ENCODE measurements at places on chromosomes 6 and 20.

DNA sequence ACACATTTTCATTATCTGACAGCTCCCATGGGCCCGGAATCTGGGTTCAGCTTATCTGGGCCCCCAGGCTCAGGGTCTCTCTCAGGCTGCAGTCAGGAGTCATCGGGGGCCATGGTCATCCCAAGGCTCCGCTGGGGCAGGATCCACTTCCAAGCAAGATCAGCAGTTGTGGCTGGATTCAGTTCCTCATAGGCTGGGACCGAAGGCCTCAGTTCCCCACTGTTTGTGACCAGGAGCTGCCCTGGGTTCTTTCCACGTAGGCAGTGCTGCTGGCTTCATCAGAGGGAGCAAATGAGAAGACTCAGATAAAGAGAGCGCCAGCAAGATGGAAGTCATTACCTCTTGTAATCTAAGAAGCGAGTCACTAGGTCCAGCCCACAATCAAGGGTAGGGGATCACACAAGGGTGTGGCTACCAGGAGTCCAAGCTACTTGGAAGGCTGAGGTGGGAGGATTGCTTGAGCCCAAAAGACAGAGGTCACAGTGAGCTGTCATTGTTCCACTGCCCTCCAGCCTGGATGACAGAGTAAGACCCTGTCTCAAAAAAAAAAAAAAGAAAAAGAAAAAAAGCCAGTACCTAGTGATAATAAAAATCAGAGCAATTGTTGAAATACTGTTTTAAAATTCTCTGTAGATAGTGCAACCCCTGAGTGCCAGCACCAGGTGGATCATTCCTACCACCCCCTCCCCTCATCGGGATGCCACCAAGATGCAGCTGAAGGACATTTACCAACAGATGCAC, 162.7 kb downstream of the NFATC2 start:
- DNase-seq = no peak

GRCh38 chr6:112296122-112296521, 41.8 kb upstream of the LAMA4 start:
- DNase-seq = no peak

DNA sequence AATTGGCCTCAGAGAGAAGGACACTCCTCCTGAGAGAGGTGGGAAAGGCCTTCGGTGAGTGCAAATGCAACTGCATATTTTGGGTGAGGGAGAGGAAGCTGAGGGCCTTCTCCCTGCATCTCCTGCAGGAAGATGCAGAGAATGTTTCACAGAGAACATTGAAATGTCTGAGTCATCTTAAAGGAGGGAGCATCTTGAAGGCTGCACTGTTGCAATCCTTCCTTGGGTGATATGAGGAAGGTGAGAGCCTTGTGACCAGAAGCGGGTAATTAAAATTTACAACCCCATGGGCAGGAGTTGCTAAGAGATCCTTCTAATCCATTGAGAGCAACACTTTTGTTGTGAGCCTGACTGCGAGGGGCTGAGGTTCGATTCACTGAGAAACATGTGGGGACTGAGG, 375.7 kb upstream of the MARCKS start:
- no peak for DNase-seq

DNA sequence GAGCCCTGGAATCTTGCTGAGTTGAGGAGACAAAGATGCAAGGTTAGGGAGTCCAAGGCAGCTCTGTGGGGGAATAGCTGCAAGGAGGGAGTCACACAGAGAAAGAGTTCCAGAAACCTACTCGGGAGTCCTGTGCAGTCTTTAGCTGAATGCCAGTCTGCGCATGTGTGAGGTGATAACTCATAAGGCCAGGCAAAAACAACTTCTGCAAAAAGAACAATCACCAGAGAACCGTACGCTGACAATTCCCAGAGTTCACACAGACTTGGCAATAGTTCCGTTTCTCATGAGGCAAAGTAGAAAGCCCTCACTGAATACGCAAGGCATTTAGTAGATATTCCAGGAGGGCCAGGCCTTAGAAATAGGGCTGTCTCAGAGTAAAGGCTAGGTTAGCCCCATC, 135.2 kb upstream of the TAB2 start:
- no peak for DNase-seq

DNA sequence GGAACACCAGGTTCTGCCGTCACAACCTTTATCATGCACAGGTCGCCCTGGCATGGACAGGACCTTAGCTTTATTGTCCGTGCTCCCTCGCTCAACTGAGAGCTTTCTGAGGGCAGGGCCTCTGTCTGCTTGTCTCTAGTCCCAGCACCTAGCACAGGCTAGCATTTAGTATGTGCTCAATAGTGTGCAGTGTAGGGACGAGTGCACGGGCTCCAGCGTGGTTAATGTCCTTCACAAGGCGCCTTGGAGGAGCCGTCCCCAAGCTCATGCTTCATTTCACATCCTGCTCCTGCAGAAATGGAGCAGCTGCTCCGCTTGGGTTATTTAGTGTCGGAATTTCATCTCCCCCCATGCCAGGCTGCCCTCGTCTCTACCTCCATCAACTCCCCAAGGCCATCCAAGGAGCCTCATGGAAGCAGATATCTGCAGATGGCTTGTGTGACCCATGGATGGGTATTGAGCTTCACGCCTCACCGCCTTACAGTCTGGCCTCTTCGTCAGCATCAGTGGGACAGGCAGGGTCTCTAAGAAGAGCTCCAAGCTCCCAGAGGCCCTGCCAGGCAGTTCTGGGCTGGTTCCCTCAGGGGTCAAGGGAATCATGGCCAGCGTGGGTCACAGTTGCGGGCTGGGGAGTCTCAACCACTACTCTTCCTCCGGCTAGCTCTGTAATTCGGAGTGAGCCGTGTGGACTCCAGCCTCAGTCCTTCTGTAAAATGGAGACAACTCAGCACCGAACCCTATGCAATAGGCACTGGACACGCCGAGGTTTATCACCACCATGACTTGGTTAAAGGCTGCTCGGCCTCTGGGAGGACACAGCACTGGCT, 60.8 kb upstream of the APCDD1L start:
- no peak for DNase-seq

DNA sequence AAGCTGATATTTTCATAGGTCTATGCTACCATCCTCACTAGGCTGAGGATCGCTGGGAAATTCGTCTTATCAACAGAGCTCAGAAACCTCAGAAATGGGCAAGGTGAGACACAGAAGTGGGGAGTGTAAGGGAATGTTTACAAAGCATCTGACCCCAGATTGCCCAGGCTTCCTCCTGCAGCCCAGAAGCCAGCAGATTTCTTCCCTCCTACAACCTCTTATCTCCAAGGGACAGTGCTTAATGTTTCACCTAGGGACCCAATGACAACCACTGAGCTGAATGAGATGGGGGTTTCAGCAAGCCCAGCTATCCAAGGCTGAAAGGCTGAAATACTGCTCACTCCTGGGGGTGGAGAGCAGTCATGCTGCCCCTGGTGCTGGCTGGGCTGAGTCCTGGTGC, 52.4 kb upstream of the TBC1D7 start:
- DNase-seq = no peak

- no peak for DNase-seq
These were observed 11.4 kb upstream of the SNX9 start for GRCh38 chr6:157811476-157812173.

DNA sequence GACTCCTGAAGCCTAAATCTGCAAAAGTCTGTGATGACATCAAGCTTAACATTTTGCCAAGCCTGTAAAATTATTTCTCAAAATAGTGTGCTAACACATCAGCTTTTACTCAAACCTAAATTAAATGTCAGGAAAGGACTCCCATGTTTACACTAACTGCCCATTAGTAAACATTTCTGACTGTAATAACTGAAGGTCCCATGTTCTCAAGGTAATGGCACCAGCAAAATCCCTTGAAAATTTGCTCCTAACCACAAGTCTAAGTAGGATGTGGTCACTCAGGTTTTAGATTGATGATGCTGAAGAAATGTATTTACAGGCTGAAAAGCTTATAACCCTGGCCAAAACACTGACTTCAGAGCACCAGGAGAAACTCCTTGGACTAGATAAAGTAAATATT, 33.0 kb downstream of the BACH2 start:
- no peak for DNase-seq

- peak; percentile 52 for DNase-seq
These were observed 47.5 kb downstream of the DSTN start for GRCh38 chr20:17617212-17617867.

DNA sequence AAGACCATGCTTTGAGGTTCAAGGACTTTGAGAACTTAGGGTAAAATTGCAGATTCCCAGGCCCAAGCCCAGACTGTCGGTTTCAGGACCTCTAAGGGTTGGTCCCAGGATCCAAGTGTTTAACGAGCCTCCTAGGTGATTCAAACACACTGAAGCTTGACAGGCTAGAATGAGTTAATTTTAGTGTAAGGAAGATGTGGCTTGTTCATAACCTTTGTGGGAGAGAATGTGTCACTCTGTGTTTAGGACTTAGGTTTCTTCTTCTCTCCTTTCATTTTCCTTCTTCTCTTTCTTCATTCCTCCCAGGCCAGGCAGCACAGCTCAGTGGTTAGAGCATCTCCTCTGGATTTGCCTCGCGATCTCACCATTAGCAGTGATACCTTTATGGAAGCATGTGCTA, 104.8 kb upstream of the KCNG1 start:
- no peak for DNase-seq

DNA sequence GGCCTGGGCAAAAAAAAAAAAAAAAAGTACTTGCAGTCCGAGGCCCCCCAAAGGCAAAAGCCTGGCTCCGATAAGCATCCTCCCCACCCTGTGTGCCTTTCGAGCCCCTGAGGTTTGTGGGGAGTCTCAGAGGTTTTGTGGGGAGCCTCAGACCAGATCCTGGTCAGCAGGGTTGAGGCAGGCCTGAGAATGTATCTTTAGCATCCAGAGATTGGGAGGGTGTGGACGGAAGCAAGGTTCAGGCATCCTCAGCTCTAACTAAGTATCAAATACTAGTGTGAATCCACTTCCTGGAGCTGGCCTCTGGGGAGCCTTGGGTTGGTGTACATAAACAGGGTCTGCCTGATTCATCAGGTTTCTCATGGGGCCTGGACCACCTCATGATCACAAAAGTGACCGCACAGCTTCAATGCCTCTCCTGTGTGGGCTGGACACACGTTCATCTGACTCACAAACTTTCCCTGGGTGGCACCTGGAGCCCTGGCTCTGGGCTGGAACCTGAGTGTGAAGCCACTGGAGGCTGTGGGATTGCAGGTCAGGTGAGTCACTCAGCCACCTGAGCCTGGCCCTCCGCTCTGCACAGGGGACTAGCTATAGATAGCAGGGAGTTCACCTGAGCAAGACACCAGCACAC, 24.4 kb downstream of the PCMTD2 start:
- no peak for DNase-seq

GRCh38 chr6:112370946-112371345, 23.8 kb downstream of the RFPL4B start:
- DNase-seq = no peak

DNA sequence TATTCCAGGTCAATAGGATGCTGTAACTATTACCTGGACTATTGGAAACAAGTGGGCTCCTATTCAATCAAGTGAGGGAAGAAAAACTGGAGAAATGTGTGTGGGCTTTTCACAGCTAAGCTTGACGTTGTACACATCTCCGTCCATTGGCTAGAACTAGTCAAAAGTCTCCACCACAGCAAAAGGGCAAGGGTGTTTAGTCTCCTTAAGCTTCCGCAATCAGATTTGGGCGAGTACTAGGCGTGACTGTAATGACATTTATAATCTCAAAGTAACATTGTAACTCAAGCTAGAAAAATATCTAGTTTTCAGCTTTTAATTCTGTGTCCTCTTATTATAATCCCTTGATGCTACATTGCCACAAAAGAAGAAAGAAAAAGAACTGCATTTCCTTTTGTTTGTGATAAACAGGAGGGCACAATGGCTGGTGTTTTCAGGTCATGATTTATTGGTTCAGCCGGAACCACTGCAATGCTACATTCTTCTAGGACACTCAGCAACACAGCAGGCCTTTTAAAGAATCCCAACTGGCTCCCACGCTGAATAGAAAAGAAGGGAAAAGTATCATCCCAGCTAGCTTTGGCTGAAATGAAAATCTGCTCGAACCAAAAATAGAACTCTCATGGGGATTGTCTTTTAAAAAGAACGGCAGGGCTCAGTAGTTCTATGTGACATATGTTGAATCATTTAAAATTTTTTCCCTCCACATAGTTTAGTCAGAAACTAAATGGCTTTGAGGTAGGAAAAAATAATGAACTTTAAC, 387.7 kb downstream of the BTBD3 start:
- DNase-seq = peak; percentile 30

DNA sequence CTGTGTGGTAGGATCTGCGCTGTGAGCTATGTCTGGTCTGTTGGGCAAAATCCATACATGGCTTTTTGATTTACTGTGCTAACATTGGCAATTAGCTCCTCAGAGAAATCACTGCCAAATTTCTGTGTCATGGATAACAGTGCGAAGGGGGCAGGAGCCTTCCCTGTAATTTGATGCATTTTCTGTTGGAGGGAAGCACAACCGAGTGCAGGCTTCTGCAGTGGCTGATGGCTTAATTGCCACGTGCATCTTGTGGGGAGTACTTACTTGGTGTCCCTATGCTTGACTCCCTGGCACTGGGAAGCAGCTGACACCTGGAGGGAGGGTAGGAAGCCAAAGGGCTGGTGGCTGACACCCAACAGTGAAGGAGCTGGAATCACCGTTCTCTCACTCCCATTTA, 99.3 kb upstream of the PROKR2 start:
- DNase-seq = no peak

GRCh38 chr20:61692479-61692878, 373.2 kb downstream of the TAF4 start:
- no peak for DNase-seq

DNA sequence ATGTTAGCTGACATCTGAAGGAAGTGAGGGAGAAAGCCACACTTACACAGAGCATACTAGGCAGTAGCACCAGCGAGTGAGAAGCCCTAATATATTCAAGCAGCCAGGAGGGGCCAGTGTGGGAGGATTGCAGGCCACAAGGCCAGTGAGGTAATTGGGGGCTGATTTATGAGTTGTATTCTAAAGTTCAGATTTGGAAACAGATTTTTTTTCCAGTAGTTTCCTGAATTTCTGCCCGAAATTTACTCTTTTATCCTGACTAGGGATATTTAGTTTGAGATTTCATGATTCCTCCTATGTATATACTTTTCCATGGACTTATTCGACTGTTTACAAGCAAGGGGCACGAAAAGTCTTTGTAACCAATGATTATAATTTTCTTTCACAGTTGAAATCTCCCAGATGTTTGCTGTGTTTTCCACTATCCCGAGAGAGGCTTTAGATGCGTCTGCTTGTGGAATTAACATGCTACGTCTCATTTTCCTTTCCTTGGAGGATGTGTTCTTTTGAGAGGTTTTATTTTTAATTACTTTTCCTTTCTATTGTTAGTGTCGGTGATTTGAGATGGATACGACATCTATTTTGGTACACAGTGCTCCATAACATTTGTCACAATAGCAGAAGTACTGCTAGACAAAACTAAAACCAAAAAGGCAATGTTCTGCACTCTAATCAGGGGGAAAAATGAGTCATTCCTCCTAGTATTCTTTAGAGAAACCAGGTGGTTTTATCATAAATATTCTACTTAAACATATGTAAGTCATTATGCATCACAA, 356.3 kb upstream of the HSF2 start:
- peak; percentile 72 for DNase-seq

DNA sequence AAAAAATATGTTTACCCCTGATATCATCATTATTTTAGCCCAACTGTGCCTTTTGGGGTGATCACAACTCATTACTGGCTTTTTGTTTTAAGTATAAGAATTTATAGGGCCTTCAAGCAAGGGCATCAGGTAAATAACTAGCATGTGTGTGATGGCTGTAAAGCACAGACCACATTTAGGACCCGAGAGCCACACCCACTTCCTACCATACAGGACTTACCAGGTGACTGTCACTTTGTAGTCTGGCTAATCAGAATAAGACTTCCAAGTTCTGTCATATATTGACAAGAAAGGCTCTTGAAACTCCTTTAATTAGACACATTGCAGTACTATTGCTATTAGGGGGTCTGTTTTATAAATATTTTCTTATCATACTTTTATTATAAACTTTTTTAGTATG, 31.1 kb downstream of the TMEM242 start:
- no peak for DNase-seq

Data from right hindlimb (tissue), 1 donor.